ENCODE measurements at places on chromosomes 7 and 10.

DNA sequence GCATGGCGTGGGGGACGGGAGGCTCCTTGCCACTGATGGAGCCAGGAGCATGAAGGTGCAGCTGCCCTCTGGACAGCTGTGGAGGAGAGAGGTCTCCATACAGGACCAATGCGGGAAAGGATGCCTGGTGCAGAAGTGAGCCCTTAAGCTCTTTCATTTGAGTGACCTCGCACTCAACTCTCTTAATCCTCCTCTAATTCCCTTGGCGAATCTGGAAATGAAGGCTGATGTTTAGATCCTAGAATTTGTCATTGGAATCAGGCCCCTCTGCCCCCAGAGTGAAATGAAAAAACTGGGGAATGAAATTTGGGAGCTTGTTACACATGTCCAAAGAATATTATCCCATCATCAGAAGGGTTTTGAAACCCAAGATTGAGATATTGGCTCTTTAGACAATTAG, 639.5 kb downstream of the LRMDA start:
- no peak for DNase-seq

DNA sequence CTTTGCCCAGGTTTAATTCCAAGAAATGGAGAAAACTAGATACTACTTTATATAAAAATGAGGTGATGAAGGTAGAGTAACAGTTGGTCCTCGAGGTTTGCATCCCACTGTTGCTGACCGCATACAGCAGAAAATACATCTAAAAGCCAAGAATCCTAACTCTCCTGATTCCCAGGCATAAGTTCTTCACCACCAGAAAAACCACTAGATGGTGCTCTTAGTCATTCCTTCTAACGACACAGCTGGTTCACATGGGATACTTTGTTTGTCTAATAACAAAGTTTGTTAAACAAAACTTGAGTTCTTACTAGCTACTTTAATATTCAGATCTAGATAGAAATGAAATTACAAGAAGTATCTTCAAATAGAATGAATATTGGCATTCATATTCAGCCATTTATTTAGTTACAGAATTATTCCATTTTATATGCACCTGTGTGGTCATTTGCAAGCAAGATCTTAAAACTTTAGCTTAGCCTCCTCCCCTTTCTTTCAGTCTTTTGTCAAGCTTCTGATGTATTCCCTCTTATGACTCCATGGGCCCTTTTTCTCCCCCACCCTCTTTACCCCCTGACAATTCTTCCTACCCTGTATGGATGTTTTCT, 54.1 kb upstream of the CYP26C1 start:
- peak; percentile 71 for DNase-seq

GRCh38 chr10:49335364-49335972, 36.5 kb downstream of the C10orf71 start:
- no peak for DNase-seq

DNA sequence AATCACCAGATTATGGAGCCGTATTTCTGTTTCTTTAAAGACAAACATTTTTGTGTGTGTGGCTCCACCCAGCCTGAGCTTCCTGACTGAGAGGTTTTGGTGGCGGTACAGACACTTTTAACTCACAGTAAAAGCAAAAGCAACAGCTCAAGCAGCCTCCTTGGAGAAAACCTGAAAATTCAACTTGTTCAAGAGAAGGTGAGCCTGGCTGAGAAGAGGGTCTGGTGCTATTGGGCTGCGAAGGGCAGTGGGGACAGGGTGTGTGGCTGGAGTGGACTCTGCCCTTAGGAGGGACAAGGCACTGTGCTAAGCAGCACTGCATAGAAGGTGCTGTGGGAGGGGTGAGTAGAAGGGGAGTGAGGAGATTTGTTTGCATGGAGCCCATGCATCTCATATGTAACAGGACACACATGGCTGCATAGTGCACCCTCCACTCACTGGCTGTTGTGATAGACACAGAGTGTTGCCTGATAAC, at the start of gene GIMAP7:
GIMAP7 (plus strand) TSS at position 125 of the 475 bp plus-strand sequence. CDS start 5,103 bp downstream, outside the sequence.
- no peak for DNase-seq

GRCh38 chr10:132299371-132300336, 8.1 kb downstream of the STK32C start:
- DNase-seq = no peak

- no peak for DNase-seq
Measured at GRCh38 chr10:75140246-75140645, 28.8 kb downstream of the SAMD8 start.

- no peak for DNase-seq
Measured at GRCh38 chr10:75205908-75206307, 4.7 kb upstream of the VDAC2 start.

DNA sequence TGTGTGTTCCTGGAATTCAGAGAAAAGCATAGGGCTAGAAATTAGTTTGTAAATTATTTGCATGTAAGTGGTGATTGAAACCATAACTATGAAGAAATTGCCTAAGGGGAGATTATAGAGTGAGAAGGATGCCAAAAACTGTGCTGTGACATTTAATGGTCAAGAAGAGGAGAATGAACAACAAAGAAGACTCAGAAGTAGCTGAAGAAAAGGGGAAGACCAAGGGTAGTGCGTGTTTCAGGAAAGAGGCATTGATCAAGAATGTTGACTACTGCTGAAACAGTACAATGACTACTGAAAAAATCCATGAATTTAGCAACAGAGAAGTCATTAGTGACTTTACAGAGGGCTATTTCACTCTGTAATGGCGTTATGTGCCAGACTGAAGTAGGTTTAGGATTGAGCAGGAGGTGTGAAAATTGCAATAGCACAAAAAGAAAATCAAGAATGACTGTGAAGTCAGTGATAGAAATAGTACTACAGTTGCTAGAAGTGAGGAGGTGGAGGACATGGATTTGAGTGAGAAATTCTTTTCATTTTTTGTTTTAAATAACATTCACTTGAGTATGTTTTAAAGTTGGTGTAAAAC, 28.9 kb upstream of the SAMD9L start:
- no peak for DNase-seq

- DNase-seq = no peak
Measured at GRCh38 chr7:99098824-99099498, 44.9 kb downstream of the SMURF1 start.

DNA sequence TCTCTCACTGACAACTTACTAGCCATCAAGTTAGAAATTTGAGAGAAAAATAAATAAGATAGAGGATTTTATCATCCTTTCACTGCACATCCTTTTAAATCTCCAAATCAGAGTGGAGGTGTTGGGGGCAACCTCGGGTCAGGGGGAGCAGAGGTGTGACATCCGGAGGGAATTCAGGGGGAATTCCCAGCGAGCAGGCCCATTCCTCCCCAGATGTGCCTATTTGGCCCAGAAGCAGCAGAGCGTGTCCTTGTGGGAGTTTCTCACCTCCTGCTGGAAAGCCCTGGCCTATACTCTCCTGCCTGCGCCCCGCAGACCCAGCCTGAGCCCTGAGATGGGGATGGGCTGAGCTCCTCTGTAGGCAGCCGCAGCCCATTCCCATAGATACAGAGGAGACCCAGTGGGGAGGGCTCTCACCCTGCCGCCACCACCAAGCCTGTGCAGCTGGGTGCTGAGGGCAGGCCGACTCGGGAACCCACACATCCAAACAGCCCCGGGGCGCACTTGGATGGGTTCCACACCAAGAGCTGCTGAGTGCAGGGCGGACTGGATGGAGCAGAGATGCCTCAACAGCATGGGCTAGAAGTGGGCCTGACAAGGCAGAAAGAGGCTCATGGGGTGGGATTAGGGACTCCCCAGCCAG, 124.5 kb downstream of the CXCL12 start:
- DNase-seq = no peak

DNA sequence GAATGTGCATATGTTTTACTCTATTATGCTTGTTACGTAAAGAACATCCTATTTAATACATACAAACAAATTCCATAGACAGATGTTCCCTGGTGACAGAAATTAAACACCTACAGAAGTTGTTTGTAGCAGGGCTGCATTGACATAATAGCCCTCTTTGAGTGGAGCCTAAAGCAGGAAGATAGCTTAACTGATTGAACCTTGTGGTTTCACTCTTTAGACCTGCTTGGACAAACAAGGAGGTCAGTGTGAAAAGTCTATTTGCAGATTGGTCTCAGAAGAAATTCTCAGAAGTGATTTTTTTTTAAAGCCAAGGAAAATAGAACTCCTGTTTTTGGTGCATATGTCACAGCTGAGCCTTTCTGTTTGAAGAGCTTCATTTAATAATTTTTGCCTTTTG, 121.3 kb downstream of the PPP1R9A start:
- no peak for DNase-seq

- DNase-seq = no peak
Measured at GRCh38 chr7:54326592-54327167, 215.5 kb upstream of the VSTM2A start.

DNA sequence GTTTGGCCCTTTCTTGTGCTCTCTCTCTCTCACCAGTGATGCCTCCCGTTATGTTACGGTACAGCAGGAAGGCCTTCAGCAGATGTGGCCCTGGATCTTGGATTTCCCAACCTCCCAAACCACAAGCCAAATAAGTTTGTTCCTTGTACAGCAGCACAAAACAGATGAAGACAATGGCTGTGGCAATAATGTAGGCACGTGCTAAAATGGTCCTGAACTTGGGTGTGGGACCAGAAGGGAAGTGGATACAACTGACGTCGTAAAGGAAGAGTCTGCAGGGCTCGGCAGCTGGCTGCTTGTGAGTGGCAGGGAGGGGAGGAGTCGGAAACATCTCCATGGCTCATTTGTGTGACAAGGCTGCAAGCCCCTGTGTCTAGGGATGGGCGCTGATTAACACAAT, 26.8 kb downstream of the PROSER2 start:
- peak; percentile 100 for DNase-seq

GRCh38 chr10:77698267-77698931, 60.8 kb upstream of the KCNMA1 start:
- no peak for DNase-seq

- DNase-seq = no peak
Measured at GRCh38 chr7:114450431-114450830, 35.8 kb downstream of the FOXP2 start.

GRCh38 chr7:25671111-25671510, 442.8 kb upstream of the NPVF start:
- DNase-seq = no peak

DNA sequence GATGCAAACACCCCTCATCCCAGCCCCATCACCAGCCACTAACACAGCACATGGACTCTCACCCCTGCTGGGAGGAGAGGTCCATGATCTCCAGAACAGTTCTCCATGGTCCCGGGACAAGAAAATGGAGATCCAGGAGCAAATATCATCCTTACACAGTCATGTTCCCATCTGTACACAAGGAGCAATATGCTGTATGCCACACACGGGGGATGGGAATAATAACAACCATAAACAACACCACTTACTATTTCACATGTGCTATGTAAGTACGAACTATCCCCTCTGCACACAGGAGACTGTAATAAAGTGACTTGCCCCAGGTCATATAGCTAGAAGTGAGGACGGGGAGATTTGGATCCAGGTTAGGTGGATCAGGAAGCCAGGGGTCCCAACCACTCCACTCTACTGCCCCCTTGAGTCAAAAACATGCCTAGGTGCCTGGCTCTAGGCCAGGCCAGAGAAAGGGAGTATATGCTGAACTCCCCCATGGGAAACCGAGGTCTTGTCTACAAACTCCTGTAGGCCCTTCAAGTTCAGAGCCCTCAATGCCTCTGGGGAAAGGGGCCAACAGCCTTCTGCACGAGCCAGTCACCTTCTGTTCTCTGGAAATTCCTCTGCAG, 34.1 kb downstream of the LRRC20 start:
- peak; percentile 72 for DNase-seq

- DNase-seq = no peak
Measured at GRCh38 chr7:102439963-102440795, 6.8 kb downstream of the ORAI2 start.

DNA sequence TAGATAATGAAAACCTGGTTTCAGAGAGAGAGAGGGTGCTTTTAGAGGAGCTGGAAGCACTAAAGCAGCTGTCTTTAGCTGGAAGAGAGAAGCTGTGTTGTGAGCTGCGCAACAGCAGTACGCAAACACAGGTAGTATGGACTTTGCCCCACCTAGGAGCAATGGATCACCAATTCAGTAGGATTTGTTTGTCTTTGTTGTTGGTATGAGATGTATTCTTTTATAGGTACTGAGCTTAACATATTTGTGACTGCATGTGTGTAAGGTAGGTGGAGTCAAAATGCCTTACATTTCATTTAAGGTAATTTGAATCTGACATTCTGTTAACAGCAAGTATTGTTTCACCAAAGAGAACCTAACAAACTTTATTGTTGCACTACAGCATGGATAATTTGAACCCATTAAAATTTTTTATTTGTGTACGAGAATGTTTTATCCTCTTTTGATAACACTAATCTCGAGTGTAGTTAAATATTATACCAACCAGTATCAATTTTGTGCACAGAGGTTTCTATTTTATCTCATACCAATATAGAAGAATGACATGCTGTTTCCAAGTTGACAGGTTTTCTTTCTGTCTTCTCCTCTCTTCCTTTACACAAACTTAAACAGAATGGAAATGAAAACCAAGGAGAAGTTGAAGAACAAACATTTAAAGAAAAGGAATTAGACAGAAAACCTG, 92.1 kb downstream of the CYP51A1 start:
- no peak for DNase-seq

GRCh38 chr7:94272821-94273583, 121.7 kb upstream of the COL1A2 start:
- DNase-seq = no peak

DNA sequence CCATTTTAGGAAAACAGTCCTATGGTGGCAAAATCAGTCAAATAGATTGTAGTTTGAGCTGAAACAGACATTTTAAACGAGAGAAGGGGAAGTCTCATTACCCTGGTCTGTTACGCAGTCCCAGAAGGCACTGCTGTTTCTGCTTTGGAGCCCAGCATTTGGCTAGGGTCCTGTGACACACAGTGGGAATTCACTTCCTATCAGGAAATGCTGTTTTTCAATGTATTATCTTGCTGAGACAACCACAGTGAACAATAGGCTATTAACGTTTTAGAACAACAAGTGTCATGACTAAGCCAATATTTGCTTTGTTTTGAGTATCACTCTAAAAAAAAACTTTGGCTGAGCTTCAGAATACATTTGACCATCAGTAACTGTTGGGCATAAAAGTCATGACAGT, 74.1 kb downstream of the ADD3 start:
- peak; percentile 83 for DNase-seq

DNA sequence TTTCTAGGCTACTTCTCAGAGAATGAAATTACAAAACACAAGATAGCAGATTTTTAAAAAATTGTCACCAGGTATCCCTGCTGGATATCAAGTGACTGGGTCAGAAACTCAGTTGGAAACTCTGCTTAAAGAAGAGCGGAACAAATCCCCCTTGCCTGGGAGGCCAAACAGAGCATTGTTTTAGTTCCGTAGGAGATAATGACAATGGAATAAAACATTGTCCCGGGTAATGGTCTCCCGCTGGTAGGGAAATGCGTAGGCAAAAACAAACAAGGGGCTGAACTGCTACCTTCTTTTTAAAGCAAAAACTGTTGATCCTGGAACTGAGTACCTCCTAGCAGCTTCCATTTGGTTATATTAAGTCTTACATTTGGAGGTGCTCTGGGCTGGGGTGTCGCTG, 21.3 kb upstream of the VAX1 start:
- no peak for DNase-seq

- no peak for DNase-seq
Measured at GRCh38 chr7:106521541-106521940, 139.4 kb downstream of the CCDC71L start.

GRCh38 chr7:144397086-144397485, 6.4 kb downstream of the NOBOX start:
- peak; percentile 16 for DNase-seq

- no peak for DNase-seq
Measured at GRCh38 chr7:105839266-105839665, 37.1 kb downstream of the ATXN7L1 start.
